Osteocyte (in vitro differentiated cells): ENCODE measurements at places on chromosomes 5 and 9. TPM values are rescaled to one million over a fixed set of nuclear protein-coding genes. Genes with fewer than 3 reads are reported as not detected.

DNA sequence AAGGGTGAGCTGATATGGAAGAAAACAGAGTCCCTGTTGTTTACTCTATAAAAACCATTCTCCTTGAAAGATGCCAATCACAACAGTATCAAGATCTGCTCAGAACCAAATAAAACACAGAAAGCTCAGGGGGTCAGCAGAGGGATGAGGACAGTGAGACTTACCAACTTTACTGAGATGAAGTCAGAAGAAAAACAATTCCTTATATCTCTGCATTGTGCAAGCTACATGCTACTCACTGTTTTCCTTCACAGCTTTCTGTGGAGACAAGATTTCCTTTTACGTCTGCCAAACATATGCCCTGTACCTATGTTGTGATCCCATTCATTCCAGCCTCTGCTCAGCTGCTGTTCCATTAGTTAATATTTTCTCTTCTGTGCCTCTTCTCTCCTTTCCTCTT is 185.6 kb downstream of the TSSK1B start:
- no peak overlapping the region for H3K4me3 ChIP-seq
- DNase-seq, result no peak
- peaks cover 2% of the 10 kb centered on the region for H3K36me3 ChIP-seq
- H3K27ac ChIP-seq, result peak overlapping the region; percentile 35

GRCh38 chr9:130393681-130394071 is 51.1 kb upstream of the ASS1 start:
- no peak overlapping the region for H3K4me3 ChIP-seq
- H3K36me3 ChIP-seq, result no peaks in the 10 kb centered on the region
- peaks cover 7% of the 10 kb centered on the region for H3K4me1 ChIP-seq
- no peak for DNase-seq
- no peak overlapping the region for H3K27ac ChIP-seq

DNA sequence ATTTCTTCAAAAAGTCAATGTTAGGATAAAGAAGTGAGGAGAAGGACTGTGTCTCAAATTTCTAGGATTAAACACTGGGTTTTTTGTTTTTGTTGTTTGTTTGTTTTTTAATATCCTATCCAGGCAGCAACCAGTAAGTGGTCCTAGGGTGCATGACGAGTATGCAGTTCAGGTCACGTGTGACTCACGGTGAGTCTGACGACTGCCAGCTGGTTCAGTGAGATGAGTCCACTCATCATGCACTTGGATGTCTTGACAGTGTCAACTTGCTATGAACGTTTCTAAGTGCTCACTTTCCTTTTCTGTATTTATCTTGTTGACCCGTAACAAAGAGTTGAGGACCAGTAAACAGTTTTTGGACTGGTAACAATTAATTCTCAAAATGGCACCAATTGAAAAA is 32.7 kb downstream of the ATG10 start:
- H3K27me3 ChIP-seq, result no peaks in the 10 kb centered on the region
- H3K4me3 ChIP-seq, result no peak overlapping the region
- no peaks in the 10 kb centered on the region for H3K4me1 ChIP-seq
- DNase-seq, result no peak
- H3K27ac ChIP-seq, result no peak overlapping the region

The SPATA31A1 gene
- total RNA-seq, result not detected in 2 replicates

The SLCO6A1 gene
- total RNA-seq, result 0.65 and 0.78 TPM in 2 replicates
